ENCODE measurements at places on chromosomes 6 and 20.

- DNase-seq: no peak
Observed at GRCh38 chr6:44855562-44856411, 468.3 kb downstream of the CDC5L start.

DNA sequence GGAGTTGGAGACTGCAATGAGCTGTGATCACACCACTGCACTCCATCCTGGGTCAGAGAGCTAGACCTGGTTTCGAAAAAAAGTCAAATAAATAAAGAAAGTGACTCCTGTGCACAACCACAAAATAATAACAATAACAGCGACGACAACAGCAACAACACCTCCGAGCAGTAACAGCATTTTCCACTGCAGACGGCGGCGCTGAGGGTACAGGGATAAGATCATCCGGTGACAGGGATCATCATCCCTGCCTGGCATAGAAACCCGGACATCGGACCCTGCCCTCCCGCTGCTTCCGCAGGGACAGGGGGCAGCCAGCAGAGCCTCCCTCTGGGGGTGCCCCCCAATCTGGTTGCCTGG, 11.5 kb downstream of the SRXN1 start:
- no peak for DNase-seq

- no peak for DNase-seq
Observed at GRCh38 chr6:6881438-6882225, 226.1 kb upstream of the RREB1 start.

- no peak for DNase-seq
Observed at GRCh38 chr20:13200767-13201500, 20.1 kb upstream of the ISM1 start.

GRCh38 chr6:13794184-13794583, 20.2 kb downstream of the MCUR1 start:
- DNase-seq: no peak

DNA sequence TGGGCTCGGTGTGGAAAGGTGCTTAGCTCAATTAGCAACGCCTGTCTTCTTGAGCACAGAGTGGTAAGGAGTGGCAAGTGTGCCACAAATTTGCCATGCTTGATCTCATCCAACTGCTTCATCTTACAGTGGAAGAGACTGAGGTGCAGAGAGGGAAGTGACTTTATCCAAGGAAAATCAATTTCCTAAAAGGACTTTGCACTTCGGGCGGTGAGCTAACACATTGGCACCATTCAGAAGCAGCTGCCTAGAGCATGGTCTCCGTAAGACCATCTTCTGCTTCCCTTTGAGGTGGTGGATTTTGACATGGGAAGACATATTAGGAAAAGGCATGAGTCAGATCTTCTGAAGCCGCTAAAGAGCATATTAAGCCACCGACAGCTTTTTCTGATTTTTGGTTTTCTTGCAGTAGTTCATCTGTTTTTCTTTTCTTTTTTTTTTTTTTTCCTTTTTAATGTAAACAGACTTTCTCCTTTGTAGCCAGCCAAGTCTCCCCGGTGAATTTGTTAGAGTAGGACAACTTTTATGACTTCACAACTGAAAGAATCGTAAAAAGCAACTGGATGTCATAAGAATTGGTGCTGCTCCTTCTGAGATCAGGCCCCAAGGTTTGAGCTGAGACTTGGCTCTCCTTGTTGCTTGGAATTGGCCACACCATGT, 273.2 kb downstream of the CDC5L start:
- DNase-seq: no peak

- DNase-seq: no peak
Observed at GRCh38 chr20:58706150-58706892, 13.7 kb downstream of the NPEPL1 start.

DNA sequence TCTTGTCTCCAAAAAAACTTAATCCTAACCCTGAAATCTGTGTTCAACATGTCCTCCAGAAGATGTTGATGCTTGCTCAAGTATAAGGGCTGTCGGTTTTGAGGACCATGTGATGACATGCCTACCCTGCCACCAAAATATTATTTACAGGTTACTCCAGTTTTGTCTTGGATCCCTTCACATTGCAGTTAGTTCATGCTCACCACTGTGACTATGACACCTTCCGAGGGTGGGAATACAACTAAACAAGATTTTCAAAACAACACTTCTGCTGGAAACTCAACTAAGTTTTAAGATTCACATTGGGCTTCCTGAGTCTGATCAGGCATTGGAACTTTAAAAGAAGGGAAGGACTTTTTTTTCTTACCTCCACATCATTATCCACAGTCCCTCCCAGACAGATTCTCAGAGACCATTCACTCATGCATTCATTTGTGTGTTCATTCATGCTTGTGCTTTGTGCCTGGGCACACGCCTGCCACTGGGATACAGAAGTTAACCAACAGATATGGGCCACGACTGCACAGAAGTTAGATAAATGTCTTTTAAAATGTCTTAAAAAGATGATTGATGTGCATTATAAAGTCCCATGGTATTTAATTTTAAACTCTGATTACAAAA, 118.7 kb upstream of the GJE1 start:
- no peak for DNase-seq

- DNase-seq: no peak
Observed at GRCh38 chr6:27866357-27867050, 45.7 kb downstream of the OR2B2 start.

DNA sequence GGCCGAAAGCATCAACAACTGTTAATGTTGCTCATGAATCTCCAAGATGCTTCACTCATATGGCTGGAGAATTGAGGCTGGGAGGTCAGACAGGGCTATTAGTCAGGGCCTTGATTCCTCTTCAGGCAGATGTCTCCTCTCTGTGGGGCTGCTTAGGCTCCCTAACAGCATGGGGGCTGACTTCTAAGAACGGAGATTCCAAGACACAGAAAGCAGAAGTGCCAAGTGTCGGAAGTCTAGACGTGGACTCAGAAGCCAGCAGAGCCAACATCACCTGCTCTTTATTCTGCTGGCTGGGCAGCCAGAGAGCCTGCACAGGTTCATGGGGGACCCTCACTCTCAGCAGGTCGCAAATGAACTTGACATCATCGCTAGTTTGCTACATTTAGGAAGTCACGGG, 279.8 kb downstream of the CDH26 start:
- DNase-seq: no peak

DNA sequence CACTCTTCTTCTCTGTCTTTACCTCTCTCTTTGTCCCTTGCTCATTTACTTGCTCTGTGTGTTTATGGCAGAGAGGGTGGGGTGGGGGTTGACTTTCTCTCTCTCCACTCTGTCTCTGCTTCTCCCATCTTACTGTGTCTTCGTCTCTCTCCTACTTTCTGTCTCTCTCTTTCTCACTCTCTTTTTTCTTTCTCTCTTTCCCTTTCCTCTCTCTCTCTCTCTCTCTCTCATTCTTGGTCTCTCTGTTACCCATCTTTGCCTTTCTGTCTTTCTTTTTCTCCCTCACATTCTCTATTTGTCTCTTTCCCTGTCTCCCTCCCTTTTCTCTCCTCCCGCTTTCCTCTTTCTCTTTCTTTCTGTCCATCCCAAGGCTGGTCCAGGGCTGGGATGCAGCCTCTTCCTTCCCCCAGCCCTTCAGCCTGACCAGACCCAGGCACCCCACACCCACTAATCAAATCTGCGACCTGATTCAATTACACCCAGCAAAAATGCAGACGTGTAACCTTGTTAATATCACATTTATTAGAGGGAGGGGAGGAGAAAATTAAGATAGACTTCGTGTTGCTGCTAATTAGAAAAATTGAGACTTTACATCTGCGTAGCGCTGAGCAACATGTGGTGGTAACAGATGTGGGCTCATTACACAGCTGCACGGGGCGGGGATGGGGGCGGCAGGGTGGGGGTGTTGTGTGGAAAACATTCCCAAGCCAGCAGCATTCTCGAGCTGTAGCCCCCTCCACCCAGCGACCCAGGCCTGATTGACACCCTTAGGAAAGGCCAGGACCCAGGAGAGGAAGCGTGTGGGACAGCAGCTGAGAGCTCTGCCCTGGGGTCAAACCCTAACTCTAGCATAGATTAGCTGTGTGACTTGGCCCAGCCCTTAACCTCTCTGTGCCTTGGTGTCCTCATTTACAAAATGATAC, 124.9 kb upstream of the MAFB start:
- no peak for DNase-seq

DNA sequence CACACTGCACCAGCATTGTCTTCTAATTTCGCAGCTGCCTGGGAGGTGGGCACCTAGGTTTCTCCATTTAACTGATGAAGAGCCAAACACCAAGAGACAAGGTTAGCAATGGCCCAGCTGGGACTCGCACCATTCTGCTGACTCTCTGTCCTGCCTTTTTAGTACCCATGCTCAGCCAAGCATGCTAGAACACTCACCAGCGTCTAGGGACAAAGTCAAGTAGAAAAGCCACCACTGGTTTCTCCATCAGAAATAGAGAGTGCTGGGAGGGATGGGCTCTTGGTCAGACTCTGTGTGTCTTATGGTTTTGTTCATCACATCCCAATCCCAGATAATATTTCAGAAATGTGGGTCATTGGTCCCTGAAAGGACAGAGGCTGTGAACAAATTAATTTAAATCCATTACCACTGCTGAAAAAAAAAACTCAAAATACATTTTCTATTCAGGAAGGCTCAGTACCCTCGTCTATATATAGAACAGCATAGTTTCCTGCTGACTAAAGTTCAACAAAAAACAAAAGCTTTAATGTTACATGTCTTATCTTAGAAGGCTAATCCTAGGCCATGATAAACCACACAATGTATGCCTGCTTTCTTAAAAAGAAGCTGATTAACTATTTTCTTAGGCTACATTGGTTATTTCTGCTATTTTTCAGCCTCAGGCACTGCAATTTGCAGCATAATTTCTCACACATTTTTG, 111.0 kb downstream of the TBC1D7 start:
- no peak for DNase-seq
